ENCODE measurements at places on chromosomes 7 and 10.

DNA sequence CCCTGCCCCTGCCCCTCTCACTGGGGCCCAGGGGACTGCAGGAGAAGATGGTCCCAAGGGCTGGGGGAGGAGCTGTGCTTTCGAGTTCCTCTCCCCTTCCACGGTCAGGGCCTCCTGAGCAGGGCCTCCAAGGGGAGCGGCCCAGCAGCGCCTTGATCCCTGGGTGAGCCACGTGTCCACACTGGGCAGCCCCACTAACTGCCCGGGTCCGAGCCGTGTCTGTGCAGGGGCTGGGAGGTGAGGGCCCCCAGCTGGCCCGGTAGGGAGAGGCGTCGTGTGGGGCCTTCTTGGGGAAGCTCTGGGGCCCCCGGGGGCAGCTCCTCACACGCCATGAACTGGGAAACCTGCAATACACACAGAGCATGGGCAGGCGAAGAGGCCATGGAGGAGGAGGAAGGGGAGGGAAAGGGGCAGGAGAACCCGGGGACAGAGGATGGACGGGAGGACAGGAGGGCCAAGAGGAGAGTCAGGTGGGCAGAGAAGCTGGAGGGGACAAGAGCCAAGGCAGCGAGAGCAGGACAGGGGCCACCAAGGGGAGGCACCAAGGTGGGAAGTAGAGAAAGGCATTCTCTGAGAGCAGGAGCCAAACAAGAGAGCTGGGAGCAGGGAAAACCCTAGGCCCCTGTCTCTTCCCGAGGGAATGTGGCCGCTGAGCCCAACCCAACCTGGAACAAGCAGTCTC lies 32.8 kb downstream of the KCNH2 start:
- DNase-seq, result no peak

DNA sequence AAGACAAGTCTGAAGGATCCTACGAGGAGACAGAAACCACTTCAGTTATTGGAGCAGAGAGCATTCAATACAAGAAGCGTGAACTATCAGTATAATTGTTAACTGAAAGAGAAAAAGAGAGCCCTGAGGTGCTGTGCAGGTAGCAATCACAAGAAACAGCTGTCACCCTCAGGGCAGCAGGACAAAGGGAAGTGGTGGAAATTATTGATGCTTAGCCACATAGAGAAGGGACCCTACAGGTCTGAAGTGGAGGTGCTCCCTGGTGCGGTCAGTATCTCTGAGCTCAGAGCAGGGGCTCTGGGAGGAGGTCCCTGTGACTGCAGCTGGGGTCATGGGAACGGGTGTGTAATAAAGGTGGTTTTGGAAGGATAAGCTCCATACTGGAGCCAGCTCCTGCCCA lies 97.8 kb upstream of the KLF6 start:
- no peak for DNase-seq

GRCh38 chr7:75889826-75890225 lies 11.0 kb downstream of the RHBDD2 start:
- DNase-seq, result no peak

- DNase-seq, result no peak
Observed at GRCh38 chr7:16926283-16926682, 44.5 kb upstream of the AGR3 start.

- peak; percentile 55 for DNase-seq
Observed at GRCh38 chr7:93228302-93228701, 2.0 kb upstream of the HEPACAM2 start.

DNA sequence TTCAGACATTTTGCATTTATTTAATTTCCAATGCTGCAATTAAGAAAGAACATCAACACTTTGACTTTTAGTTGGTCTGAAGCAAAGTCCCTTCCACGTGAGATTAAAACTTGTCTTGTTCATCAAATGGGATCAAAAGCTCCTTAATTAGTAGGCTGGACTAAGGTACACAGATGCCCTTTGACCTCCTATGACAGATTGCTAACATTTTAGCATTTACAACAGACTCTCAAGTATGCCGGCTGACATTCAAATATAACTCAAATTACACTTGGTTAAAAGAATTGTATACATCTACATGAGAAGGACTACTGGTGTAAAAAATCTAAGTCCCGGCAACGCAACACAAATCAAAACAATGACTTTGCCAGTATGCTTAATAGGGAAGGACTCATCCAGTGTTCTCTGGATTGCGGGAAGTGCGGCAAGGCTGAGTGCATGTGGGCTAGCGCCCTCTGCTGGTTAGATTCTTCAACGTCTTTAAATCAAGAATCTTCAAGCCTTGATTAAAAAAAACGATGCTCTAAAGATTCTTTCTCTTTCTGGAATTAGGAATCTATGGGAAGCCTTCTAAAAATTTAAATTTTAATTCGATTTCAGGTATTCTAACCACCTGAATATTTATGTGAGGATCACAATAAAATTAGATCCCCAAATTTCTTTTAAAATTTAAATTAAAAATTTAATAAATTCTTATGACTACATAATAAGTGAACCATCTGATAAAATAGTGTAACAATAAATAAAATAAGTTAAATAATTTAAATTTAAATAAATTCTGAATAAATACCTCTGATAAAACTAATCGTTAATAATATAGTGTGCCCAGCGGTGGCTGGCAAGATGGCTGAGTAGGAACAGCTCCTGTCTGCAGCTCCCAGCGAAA lies 444.7 kb downstream of the DGKB start:
- DNase-seq, result peak; percentile 81

- no peak for DNase-seq
Observed at GRCh38 chr10:80471715-80472233, 17.7 kb downstream of the TSPAN14 start.

GRCh38 chr7:65475734-65476319 lies 102.2 kb downstream of the ZNF92 start:
- DNase-seq, result no peak

DNA sequence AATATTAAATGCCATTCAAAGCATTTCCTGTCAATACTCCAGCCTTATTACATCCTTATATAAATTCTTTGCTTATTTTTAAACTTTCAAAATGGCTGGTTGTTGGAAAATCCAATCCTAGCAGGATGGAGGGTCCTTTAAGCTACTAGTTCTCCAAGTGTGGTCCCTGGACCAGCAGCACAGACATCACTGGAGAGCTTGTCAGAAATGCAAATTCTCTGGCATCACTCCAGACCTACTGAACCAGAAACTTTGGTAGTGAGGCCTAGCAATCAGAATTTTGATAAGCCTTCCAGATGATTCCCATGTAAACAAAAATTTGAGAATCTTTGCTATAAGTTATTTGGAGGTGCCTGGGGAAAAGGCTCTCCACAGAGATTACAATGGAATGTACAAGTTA lies 43.8 kb downstream of the CALCR start:
- DNase-seq, result no peak

GRCh38 chr10:125221716-125222115 lies 61.4 kb upstream of the CTBP2 start:
- no peak for DNase-seq

- DNase-seq, result no peak
Observed at GRCh38 chr10:19595212-19595845, 220.9 kb upstream of the PLXDC2 start.

- DNase-seq, result peak; percentile 93
Observed at GRCh38 chr10:68871731-68872342, 29.3 kb upstream of the DDX50 start.

GRCh38 chr10:132554991-132555647 lies 17.5 kb downstream of the INPP5A start:
- DNase-seq, result no peak

DNA sequence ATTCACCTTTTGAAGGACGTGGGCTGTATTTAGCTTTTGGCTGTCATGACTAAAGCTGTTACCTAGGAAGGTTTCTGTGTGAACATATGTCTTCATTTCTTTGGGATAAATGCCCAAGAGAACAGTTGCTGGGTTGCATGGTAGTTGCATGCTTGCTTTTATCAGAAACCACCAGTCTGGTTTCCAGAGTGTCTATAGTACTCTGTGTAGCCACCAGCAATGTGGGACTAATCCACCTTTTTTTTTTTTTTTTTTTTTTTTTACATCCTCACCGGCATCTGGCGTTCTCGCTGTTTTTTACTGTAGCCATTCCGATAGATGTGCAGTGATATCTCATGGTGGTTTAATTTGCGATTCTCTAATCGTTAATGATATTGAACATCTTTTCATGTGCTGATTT lies 297.8 kb downstream of the SDK1 start:
- no peak for DNase-seq

- no peak for DNase-seq
Observed at GRCh38 chr7:114865564-114865963, 56.3 kb upstream of the MDFIC start.

DNA sequence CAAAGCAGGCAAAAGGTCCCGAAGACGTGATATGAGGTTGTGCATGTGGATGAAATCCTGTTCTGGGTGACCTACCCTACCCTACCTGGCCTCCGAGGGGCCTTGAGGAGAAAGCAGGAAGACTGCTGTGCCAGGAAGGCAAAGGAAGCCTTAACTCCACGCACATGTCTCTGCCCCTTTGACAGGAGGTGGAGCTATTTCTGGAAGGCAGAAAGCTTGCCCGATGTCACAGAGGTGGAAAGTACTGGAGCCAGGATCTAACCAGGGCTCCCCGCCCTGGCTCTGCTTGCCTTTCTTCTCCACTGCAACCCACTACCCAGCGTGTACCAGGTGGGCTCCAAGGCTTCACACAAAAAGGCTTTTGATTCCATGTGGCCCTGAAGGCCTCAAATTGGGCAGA lies 66.4 kb upstream of the DDC start:
- no peak for DNase-seq

DNA sequence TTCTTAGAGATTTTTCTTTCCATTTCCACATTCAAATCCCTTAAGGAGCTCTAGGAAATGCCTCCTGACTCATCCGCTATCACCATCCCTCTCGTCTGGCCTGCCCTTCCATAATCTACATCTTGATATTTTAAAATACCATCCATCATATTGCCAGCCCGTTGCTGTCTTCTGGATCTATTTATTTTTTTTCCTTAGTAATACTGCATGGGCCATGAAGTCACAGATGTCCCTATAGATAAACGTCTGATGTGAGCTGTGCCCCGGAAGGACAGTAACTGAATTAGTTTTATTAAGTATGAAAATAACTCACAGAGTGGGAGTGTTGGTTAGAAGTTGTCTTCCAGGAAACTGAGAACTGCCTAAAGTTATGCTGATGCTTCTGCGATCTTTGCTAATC lies 76.2 kb downstream of the KLF6 start:
- DNase-seq, result no peak

GRCh38 chr7:17546189-17546588 lies 247.7 kb downstream of the AHR start:
- DNase-seq, result no peak

DNA sequence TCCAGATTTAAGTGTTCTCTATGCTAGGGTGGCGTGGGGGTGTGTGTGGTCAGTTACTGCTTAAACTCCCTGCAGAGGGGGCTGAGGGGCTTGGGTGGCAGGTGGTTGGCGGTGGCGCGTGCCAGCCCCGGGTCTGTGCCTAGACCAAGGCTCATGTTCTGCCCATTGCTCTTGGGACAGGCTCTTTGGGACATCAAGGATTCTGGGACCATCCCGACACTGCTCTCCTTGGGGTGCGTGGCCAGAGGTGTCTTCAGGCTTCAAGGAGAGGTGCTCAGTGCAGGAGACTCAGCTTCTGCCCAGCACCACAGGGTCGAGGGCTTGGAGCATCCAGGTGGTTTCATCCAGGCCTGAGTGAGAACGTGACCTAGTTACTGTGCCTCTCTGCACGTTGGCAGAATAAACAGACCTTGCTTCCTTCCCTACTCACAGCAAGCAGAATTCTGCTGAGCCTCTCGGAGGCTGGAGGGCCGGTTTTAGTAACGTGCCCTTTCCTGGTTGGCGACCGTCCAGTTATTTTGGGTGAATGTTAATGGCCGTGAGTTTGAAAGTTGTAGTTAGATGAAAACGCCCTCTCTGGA lies 39.9 kb downstream of the CAMK1D start:
- DNase-seq, result no peak

GRCh38 chr7:116111475-116111874 lies 80.9 kb upstream of the TFEC start:
- DNase-seq, result no peak

DNA sequence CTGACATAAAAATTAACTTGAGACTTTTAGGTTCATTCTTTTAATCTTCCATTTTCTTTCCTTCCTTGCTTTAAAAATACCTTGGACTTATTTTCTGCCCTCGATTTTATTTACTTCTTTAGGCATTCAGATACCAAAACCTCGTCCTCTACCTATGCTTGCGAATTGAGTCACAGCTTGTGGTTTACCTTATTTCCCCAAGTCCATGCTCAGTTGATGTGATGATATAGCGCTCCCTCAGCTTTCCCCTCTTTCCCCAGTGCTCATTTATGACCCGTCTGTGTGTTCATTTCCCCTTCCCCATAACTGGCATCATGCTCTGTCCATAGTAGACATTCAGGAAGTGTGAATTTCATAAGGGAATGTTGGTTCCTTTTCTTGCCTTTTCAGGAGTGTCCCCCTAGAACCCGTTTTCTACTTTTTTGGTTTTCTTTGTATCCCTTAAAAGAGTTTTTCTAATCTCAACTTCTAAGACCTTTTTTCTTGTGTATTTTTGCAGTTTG lies 19.1 kb upstream of the PRKRIP1 start:
- DNase-seq, result no peak

DNA sequence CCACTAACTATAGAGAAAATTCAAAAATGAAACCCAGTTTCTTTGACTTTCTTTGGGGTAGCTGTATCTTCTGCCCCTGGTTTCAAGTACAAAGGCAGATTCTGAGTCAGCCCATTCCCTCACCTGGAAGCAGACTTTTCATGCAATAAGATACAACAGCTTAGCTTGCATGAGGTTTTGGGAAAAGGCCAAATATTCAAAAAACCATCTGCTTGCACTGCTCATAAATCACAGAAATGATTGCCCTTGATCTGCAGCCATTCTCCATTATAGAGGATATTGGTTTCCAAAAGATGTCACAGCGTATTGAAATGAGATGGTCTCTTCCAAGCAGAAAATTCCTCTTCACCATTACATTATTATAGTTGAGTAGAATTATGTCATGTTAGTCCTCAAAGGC lies 354.0 kb downstream of the PHF14 start:
- no peak for DNase-seq
